ENCODE measurements at places on chromosomes 7 and 10.

DNA sequence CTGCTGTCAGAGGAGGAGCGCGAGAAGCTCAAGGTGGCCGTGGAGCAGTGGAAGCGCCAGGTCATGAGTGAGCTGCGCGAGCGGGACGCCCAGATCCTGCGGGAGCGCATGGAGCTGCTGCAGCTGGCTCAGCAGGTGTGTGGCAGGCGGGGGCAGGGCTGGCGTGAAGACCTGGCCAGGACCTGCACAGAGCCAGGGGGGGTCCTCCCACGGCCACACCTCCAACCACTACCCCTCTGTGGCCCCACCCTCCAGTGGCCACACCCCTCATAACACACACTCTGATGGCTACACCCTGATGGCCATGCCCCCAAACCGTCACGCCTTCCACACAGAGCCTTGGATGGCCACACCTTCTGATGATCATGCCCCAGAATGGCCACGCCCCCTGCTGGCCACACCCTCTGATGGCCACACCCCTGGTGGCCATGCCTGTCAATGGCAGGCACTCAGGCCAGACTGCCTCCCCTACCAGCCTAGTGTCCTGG is 23.4 kb upstream of the DPYSL4 start:
- DNase-seq, result no peak

DNA sequence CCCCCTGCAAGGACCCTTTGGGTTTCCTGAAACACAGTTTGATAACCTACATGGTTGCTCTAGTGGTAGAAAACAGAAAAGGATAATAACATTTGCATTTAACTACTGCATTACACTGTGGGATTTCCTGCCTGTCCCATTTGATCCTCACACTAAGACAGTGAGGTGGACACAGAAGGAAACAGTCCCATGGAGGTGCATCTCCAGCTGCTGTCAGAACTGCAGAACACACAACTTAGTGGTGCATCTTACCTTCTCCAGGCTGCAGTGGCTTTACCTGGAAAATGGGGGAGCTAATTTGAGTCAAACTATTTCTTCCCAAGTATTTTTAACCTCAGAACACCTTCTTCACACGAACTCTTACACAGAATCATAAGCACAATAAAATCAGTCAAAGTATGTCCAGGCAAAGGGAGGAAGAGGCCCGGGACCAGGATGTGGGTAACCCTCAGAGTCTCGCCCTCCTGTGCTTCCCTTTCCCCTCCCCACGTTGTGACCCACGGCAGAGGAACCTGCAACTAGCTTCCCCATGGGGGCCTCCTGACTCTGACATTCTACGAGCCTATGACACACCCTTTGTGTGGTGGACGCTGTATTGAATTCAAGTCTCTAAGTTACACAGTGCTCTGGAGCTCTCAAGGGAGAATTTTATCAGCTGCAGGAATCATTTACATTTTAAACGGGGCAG is 33.7 kb downstream of the SCRN1 start:
- no peak for DNase-seq

GRCh38 chr7:102255501-102255900 is 31.2 kb upstream of the SH2B2 start:
- DNase-seq, result no peak

GRCh38 chr10:104910712-104911111 is 269.6 kb downstream of the SORCS3 start:
- DNase-seq, result no peak

GRCh38 chr7:133284092-133284491 is 31.2 kb downstream of the EXOC4 start:
- no peak for DNase-seq

- peak; percentile 62 for DNase-seq
These were observed 38.7 kb downstream of the GLI3 start for GRCh38 chr7:42198296-42198695.

DNA sequence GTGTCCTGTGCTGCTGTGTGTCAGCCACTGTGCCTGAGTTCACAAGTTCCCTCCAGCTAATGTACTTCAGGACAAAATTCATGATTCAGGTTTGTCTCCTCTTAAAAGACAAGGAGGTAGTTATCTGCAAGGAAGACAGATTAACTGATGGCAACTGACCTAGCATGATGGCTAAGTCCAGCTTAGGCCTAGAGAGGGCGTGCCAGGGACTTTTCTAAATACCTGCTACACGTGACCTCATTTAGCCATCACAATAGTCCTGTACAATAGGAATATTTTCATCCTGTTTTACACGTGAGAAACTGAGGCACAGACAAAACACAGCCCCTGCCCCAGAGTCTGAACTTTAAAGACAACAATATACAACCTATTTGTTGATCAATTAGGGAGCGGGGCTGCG is 275.7 kb downstream of the XPNPEP1 start:
- no peak for DNase-seq

GRCh38 chr10:75525067-75525466 is 93.6 kb downstream of the LRMDA start:
- DNase-seq, result no peak

- peak; percentile 31 for DNase-seq
These were observed 71.6 kb upstream of the GJD4 start for GRCh38 chr10:35533565-35533964.

GRCh38 chr10:17671307-17671706 is 27.4 kb downstream of the STAM start:
- no peak for DNase-seq

GRCh38 chr10:110034596-110034995 is 26.8 kb downstream of the ADD3 start:
- DNase-seq, result no peak

DNA sequence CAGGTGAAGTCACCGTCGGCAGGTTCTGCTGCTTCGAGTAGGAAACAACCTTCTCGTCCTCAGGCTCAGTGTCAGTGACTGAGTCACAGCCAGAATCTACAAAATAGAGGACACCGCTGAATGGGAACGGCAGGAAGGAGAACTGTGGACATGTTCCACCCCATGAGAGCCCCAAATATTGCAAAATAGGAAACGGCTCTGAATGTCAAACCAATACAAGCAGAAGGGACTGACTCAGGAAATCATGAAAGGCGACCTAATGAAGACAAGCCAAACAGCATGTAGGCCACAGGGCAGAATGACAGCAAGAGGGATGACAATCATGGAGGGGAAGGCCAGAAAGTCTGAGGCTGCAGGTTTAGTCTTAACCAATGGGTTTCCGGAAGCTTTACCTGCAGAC is 63.5 kb downstream of the PIK3AP1 start:
- DNase-seq, result no peak

DNA sequence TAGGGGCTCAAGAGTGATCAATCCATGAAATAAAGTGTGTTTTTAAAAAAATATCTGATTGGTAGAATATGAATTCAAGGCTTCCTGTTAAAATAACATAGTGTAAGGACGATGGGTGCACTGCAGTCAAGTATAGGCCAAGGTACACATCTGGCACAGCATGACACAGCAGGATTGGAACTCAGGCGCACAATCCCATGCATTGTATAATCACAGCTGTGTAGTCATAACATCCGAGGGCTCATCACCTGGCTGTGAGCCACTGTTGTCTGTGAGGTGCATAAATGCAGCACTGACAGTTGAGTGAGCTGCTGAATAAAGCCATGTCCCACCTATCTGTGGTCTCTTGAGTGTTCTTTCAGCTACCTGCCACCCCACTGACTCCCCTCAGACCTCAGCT is 142.3 kb upstream of the HPS1 start:
- no peak for DNase-seq

DNA sequence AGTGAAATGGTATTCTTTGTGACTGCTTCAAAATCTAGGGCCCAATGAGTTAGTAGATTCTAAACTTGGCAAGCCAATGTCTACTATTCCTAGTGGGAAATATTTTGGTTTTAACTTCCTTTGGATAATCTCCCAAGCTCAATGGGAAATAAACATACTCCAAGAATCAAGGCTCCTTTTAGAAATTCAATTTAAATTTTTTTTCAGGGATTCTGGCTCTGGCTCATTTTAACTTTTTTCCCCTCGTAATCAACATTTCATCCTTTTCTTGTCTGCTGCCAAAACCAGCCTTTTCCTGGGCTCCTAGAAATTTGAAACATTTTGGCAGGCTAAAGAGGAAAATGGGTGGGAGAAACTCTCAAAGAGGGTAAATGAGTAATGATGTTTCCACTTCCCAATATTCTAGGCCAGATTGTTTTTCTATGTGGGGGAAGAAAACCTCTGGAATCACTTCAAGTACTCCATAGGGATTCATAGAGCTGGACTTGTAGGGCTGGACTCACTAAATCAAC is 85.6 kb upstream of the AGR3 start:
- DNase-seq, result no peak

GRCh38 chr7:112654322-112655216 is 135.6 kb downstream of the TMEM168 start:
- DNase-seq, result no peak

DNA sequence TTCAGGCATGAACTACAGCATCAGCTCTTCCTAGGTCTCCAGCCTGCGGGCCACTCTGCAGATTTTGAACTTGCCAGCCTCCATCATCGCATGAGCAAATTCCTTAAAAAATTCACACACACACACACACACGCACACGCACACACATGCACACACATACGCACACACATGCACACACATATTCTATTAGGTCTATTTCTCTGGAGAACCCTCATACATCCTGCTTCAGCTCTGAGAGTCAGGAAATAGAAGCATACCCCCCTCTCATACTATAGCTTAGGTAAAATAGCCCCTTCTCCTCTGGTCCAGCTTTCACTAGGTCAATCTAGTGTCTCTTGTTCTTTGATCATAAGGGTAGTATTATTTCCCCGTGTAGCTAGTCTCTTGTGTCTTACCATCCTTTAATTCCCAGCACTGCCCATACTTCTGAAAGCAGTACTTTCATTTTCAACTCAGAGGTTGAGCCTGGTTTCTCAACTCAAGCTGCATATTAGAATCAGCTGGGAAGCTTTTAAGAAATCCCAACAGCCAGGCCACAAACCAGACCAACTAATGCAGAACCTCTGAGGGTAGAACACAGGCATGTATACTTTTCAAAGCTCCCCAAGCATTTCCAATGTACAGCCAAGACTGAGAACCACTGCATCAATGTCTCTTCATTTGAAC is 30.9 kb upstream of the ITGB8 start:
- DNase-seq, result no peak

DNA sequence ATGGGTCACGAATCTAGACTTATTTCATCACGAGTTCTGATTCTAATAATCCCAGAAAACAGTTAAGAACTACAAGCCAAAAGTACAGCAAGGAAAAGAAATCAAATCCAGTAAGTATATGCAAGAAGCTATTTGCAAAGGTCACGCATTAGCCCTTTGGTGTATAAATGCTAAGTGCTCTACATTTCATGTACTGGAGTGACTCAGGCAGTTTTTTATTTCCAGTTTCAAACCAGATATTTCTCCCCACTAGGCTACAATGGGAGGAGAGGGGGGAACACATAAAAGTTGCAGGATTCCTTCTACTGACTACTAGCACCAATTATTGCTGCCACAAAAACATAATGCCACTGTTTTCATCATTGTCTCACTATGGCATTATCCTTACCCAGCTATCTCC is 148.0 kb downstream of the NRCAM start:
- DNase-seq, result no peak

- DNase-seq, result no peak
These were observed 471.5 kb upstream of the CNTNAP2 start for GRCh38 chr7:145645135-145645515.

GRCh38 chr10:77173615-77174461 is 463.8 kb downstream of the KCNMA1 start:
- DNase-seq, result peak; percentile 74

DNA sequence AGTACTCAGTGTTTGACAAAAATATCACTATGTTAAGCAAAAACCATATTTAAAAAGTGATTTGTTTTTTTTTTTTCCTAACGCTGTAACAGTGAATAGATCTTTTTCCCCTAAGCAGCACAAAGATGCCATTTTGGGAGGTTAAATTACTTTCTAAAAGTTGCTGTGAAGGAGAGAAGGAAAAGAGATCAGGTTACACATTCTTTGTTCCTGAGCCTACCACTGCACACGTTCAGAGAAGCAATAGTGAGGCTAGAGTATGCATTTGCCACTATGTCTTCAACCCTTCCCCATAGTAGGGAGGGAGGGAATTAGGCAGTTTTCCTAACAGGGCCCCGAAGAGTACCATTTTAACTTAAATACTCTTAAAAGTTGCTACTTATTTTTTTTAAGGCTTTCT is 38.9 kb downstream of the BMPR1A start:
- DNase-seq, result no peak

- DNase-seq, result no peak
These were observed 12.6 kb downstream of the MAFK start for GRCh38 chr7:1542841-1543747.

DNA sequence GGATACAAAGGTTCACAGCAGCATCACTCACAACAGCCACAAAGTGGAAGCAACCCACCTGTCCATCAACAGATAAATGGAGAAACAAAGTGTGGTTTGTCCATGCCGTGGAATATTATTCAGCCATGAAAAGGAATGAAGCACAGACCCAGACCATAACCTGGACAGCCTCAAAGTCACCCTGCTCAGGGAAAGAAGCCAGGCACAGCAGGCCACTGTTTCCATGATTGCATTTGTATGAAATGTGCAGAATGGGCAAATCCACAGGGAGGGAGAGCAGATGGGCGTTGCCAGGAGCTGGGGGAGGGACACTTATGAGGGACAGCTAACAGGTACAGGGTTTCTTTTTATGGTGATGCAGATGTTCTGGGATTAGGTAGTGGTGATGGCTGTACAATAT is 30.3 kb downstream of the FOXL3 start:
- no peak for DNase-seq

- DNase-seq, result no peak
These were observed 639 bp downstream of the DYDC2 start for GRCh38 chr10:80356989-80357850.

- DNase-seq, result no peak
These were observed 27.8 kb upstream of the INHBA start for GRCh38 chr7:41730668-41731067.

GRCh38 chr7:36013246-36014014 is 139.6 kb upstream of the EEPD1 start:
- DNase-seq, result no peak

GRCh38 chr10:49663596-49663995 is 15.9 kb upstream of the C10orf53 start:
- no peak for DNase-seq

GRCh38 chr7:117951285-117951684 is 78.0 kb upstream of the CTTNBP2 start:
- DNase-seq, result no peak

DNA sequence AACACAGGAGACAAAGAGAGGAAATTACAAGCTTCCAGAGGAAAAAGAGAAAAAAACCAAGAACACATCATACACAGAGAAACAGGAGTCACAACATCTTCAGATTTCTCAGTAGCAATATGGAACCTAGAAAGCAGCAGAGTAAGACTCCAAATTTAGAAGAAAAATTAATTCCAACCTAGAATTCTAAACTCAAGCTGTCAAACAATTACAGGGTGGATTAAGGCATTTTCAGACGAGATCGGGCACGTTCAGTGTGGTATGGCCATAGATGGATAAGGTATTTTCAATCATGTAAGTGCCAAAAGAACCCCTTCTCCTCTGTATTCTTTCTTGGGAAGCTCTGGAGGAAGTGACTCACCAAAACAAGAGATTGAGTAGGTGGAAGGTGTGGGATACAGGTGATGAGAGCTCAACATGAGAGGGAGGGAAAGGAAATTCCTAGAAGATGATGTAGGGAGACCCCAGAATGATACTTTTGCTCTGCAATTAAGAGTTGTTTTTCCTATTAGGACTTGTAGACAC is 51.6 kb downstream of the FAM204A start:
- DNase-seq, result no peak

- DNase-seq, result no peak
These were observed 71.6 kb downstream of the GSDME start for GRCh38 chr7:24685708-24686107.
